ENCODE measurements at places on chromosomes 1 and 21.

DNA sequence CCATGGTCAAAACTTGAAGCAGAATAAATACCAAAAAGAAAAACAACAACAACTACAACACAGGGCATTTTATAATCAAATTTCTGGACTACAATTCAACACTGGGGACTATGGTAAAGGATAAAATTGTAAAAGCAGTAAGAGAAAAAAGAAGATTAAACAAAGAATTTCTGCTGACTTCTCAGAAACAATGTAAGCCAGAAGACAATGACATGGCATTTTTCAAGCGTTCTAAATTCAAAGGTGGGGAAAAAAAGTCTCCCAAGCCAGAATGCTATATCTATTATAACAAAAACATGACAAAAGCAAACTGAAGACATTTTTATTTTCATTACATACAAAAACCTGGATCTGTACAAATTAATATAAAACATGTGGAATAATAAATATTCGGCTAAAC, 433.1 kb downstream of the NPHP4 start:
- no peak for DNase-seq

DNA sequence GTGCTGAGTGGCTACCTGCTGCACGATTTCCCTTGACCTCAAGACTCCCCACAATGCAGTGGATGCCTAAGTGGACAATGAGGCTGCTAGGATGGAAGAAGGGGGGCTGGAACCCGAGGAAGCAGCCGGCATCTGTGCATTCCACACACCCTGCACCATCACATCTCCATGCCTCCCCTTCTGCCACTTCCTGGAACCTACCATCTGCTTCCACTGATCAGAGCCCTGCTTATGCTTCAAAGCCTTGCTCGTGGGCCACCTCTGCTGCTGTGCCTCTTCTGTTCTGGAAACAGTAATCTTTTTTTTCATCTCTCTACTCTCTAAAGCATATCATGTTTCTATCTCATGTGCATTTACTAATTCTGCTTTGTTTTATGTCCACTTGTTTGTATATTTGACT, 66.2 kb upstream of the WDR26 start:
- no peak for DNase-seq

- DNase-seq: no peak
These were observed 738 bp upstream of the TRIM11 start for GRCh38 chr1:228407106-228408040.

DNA sequence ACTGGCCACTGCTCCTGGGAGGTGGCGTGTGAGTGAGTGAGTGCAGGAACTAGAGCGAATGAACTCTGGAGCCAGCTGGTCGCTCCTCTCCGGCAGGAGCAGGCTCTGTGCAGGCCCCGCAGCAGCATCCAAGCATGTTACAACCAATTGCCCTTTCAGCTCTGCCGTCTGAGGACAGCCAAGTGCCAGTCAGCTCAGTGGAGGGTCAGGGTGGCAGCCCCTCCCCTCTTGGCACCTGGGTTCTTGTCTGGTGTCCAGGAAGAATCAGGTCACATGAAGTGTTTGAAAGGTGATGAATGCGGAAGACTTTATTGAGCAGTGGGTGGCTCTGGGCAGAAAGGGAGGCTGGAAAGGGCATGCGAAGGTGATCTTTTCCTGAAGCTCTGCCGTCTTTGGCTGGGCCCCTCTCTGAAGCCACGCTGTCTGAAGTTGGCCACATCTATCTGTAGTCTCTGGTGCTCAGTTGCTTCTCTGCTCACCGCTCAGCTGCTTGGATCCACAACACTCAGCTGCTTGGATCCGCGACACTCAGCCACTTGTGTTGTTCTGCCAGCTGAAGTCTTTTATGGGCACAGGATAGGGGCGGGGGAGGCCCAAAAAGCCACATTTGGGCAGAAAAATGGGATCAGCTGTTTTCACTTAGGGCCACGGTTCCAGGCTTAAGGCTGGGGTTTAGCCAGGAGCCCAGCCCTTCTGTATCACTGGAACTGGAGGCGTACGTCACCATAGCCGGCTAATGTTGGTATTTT, 139.8 kb downstream of the ADSS2 start:
- DNase-seq: no peak

DNA sequence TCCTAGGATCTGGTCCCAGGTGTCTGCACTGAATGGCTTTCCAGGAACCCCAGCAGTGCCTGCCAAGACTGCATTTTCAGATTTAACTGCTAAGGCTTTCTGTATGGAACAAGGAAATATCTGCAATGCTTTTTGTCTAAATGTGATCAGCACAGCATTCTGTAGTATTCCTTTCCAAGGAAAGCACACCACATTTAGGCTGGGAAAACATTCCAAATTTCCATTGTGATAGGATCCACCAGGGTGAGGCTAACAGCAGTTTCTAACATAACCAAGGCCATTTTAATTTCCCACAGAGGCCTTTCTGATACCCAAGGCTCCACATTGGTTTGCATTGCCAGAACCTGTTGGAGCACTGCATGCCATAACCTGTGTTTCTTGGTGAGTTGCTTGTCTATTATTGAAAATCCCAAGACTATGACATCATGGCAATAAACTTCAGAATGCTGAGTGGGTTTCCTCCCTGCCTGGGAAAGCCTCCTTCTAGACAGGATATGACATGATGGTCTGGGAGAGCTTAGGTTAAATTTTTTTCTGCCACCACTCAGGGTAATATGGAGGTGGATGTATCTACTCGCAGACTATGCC, 23.3 kb upstream of the PTGFRN start:
- peak; percentile 75 for DNase-seq

Data from NCI-H226 (cell line).